Cardiac muscle cell (in vitro differentiated cells and primary cell): ENCODE measurements at places on chromosomes 7 and 10.

GRCh38 chr7:131381069-131381838, 53.6 kb downstream of the MKLN1 start:
- peak; percentile 43 for DNase-seq

DNA sequence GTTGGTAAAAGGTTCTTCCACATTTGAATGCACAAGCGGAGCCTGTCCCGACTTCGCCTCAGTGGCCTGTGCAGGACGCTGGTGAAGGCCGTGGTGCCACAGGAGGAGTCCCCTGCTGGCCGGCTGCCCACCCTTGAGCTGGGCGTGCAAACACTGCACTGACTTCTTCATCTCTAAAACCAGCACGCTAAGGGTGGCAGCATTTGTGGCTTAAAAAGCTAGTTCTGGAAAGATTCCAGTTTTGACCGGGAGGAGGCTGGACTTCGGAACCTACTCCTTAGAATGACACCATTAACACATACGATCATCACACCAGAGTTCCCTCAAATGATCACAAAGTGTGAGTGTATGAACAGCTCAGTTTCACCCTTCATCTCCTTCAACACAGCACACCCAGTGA, 102.4 kb downstream of the SMURF1 start:
- no peak for DNase-seq

- no peak for DNase-seq
Measured at GRCh38 chr10:76942628-76943416, 694.8 kb downstream of the KCNMA1 start.

- DNase-seq = no peak
Measured at GRCh38 chr10:119447823-119448546, 94.5 kb downstream of the RGS10 start.

DNA sequence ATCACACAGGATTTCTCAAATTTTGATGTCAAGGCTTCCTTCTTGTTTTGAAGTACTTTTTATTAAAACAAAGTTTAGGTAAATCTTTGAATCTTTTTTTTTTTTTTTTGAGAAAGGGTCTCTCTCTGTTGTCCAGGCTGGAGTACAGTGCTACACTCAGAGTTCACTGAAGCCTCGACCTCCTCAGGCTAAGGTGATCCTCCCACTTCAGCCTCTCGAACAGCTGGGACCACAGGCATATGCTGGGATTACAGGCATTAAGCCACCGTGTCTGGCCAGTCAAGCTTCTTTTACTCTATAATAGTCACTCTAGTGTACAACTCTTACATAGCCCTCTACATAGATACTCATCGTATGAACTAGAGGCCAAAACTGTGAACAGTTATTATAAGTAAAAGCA, 3.4 kb downstream of the RUFY2 start:
- no peak for DNase-seq

- DNase-seq = no peak
Measured at GRCh38 chr10:97974100-97974499, 56.3 kb downstream of the CRTAC1 start.

GRCh38 chr10:15824498-15824897, 35.8 kb downstream of the MINDY3 start:
- DNase-seq = peak; percentile 54

DNA sequence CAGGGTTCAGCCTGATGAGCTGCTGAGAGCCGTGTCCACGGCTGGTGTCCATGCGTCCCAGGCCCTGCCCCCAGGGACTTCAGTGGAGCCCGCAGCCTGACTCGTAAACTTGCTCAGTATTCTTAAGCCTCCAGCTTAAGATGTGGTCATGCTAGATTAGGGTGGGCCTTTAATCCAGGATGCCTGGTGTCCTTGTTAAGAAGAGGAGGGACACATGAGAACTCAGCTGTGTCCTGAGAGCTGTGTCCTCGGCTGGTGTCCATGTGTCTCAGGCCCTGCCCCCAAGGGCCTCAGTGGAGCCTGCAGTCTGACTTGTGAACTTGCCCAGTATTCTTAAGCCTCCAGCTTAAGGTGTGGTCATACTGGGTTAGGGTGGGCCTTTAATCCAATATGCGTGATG, 23.0 kb downstream of the DOCK1 start:
- DNase-seq = no peak

DNA sequence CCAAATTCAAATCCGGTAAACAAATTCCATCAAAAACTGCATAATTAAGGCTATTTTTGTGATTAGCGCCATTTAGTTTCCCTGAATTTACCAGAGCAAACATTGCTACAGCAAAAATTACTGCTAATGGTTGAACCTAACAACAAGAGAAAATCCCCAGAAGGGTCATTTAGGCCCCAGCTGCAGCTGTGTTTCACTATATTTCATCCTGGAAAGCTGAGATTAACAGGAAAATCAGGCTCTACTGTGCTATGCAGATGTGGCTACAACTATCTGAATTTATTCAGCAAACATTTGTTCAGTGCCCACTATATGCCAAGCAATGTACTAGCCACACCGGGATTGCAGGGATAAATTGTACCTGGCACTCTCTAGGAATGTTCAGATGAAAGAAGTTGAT, 104.0 kb downstream of the PON1 start:
- DNase-seq = no peak

DNA sequence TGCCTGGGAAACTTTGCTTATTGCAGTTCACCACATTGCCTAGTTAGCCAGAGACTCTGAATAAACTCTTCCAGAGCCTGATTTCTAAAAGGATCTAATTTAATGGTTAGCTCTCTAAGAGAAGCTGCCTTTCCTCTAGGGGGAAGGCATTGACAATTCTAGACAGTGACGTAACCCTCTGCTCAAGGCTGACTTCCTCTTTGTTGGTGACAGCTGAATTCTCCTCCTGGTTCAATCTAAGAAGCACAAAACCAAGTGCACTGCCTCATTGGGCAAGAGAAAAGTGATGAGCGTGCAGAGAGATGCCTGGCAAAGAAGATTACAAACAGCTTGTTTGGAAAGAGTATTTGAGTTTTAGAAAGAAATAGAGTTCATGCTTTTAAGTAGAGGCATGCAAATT, 102.7 kb downstream of the MACC1 start:
- peak; percentile 8 for DNase-seq

DNA sequence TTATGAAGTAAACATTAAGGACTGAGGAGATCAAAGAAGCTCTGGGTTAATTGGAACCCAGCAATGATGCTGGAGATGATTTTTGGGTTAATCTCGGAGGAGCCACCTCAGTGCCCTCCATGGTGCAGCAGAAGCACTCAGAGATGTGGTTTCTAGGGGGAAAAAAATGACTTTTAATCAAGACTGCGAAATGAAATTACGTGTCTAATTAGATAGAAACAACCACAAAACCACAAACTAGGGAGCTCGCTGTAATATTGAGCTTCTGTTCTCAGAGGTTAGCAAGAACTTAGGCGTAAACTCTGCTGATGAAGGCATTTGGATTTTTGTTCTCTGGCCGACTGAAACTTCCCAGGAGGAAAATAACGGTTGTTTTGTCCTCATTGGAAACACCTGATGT, 319.0 kb downstream of the GRID1 start:
- DNase-seq = no peak

DNA sequence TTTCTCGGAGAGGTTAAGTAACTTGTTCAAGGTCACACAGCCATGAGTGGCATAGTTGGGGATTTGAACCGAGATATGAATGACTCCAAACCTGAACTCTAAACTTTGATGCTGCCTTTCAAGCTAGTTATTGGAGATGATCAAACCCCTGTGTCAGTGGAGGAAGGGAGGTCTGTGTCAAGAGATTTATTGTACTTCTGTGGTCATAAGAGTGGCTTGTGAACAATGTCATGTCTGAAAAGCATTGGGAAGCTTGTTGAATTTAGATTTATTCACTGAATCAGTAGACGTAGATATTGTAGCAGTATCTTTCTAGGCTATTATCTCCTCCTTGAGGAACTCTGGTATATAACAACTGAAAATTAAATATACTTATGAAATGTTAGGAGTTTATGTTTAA, 27.3 kb downstream of the SNX10 start:
- no peak for DNase-seq

DNA sequence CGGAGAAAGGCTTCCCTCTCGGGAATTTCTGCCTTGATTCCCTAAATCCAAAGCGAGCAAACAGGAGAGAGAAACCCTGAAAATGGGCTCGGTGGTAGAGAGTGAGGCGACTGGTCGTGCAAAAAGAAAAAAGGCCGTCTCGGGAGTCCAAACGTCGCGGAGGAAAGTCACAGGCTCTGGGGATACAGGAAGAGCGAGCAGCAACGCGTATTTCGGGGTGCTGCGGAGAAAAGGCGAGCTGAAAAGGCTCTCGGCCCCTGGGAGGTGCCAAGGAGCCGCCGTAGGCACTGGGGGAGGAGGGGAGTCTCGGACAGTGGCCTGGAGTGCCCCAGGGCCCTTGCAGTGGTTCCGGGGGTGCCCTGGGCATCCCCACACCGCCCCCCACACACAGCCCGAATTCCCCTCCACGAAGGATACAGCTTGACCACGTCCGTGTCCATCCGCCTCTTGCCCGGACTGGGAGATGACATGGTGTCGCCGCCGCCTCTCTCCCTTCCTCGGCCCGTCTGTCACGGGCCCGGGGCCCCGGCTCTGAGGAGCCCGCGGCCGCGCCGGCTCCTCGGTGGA, 591 bp downstream of the UBE2H start:
- peak; percentile 33 for DNase-seq
